D721Med (cell line): ENCODE measurements at places on chromosomes 16 and 17.
A peak's percentile ranks its signal among the peaks of the same experiment; 100 is the strongest.

GRCh38 chr17:67517325-67517724 lies 140.2 kb downstream of the PITPNC1 start:
- no peak for DNase-seq

- no peak for DNase-seq
These were observed 20.2 kb downstream of the ZNRF1 start for GRCh38 chr16:75019007-75019406.

DNA sequence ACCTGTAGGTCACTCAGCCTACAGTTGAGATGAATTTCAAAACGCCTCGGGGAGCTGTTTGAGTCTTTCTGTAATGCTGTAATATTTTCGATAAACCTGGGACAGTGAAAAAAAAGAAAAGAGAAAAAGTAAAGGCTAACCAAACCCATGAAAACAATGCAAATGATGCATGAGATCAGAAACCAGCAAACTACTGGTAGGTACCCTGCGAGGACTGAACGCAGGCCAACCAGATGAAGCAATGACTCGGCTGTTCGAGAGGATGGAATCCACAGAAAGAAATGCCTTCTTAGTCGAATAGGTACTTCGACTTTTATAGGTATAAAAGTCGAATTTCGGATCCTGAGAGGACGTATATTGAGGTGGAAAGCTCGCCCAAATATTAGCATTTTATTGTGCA lies 509 bp upstream of the ATAD5 start:
- DNase-seq: no peak

GRCh38 chr16:86037999-86038925 lies 139.3 kb downstream of the IRF8 start:
- no peak for DNase-seq

GRCh38 chr17:5919089-5919488 lies 151.1 kb upstream of the WSCD1 start:
- no peak for DNase-seq

DNA sequence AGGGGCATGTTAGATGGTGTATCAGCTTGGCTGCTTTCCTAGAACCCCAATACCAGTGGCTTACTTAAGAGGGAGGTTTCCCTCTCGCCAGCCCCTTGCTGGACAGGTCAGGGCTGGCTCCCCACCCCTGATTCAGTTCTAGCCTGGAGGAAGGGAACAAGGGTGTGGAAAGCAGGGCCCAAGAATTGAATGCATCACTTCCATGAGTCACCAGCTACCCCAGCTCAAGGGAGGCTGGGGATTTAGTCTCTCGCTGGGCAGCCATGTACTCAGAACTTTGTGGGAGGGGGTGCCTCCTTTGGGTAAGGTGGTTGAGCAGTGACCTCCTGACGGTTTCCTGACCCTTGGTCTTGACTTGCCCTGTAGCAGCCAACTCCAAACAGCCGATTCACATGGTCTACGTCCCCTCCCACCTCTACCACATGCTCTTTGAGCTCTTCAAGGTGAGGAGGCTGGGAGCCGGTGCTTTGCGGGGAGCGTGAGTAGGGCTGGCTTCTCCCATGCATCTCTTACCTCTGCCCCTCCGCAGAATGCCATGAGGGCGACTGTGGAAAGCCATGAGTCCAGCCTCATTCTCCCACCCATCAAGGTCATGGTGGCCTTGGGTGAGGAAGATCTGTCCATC lies 12.8 kb downstream of the PDK2 start:
- DNase-seq: no peak

DNA sequence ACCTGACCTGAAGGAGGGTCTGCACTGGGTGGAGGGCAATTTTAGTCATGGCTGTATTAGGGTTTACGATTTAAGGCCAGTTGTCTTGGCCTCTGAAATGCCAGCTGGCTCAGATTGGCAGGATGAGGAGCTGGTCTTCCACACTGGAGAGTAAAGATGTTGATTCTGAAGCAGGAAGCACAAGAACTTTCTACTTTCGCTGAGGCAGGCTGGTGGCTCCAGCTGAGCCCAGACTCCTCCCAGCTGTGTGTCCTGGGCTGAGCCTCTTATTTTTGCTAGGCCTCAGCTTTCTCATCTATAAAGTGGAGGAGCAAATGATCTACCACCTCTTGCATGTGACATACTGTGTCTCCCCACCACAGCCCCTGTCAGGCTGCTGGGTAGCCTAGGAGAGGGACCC lies 74.4 kb downstream of the MRM1 start:
- no peak for DNase-seq

DNA sequence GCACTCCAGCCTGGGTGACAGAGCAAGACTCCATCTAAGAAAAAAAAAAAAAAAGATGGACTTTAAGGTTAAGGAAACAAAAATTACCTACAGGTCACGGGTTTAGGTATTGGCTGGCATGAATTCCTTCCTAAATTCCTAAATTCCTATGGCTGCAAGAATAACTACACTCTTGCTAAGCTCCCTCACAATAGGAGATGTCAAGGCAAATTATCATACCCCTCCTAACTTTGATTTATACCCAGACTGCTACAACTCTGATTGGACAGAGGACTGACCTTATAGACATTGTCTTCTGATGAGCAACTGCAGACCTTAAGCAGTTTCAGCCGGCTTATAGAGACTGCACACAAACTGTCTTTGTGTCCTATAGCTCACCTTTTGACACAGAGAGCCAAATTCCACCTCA lies 25.1 kb upstream of the TMC7 start:
- no peak for DNase-seq

- no peak for DNase-seq
These were observed 15.9 kb downstream of the PSMB3 start for GRCh38 chr17:38768417-38768816.

GRCh38 chr17:7294614-7295153 lies at the start of gene YBX2:
YBX2 (minus strand) TSS chr17:7294639; CDS start chr17:7294500, 139 bp downstream.
- DNase-seq: peak; percentile 91

DNA sequence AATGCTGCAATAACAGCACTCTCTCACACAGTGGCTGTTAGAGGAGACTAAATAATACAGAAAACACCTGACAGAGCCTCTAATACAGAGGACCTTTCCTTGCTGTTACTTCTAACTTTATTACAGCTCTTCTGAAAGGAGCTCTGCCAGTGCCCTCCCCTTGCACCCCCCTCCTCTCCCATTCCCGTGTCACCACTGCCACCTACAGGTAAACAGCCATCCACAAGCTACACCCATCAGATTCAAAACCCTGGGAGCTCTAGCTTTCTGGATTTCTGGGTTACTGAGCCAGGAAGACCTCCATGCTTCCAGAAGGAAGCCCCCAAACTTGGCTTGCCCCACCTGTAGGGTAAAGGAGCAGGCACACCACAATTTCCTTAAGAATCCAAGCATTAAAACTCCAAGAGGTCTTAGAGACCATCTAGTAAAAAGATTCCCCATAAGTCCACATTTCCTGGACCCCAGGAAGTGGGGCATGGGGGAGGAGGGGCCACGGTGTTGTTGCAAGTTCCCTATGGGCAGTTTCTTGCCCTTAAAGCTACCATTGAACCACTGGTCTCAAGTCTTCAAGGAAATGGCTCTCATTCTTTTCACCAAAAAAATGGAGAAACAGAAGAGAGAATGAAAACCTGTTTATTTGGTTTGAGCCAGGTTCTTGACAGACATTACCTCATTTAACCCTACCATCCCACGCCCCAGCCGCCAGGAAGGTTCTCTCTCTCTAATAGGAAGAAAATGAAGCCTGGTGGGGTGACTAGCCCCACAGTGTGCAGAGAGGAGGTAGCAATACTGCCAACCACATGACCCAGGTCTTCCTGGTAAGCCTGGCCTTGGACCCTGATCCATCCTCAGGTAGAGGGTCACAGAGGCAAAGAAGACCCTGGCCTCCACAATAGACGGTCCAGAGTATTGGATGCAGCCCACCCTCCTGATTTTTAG lies 52.8 kb downstream of the TOM1L2 start:
- DNase-seq: peak; percentile 58

- no peak for DNase-seq
These were observed 19.3 kb upstream of the DNAH9 start for GRCh38 chr17:11578998-11579397.

DNA sequence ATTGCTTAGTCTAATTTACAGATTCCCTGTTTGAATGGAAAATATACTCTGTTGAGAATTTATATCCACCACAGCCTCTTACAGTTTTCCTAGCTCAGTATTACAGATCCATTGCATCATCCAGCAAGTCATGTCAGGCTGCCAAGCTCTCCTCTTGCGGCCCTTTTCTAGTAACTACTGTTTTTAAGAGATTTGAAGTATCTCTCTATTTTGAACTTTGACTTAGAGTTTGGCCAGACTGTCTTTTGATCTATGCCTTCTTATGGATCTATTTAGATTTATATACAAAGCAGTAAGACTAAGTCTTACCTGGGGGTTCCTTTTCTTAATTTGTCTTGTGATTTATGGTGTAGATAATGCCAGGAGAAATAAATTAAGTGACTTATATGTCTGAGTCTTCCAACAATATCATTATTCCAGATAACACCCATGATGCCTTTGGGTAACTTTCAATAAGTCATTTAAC lies 53.1 kb upstream of the ABCC11 start:
- DNase-seq: no peak

DNA sequence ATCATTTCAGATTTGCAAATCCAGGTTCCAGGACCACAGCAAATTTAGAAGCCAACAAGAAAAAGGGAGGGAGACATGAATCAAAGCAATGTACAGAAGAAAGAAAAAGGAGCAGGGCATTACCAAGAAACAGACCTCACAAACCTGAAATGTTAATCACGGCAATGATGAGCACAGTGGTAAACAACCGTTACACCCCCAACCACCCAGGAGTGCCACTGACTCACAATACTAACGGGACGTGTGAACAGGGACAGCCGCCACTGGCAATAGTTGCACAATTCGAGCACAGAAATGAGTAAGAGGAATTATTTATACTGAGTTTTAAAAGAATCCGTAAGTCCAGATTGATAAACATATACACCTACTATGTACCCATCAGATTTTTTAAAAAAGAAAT lies 13.8 kb downstream of the USP22 start:
- no peak for DNase-seq

GRCh38 chr16:82915139-82915824 lies 288.5 kb downstream of the CDH13 start:
- no peak for DNase-seq

- DNase-seq: no peak
These were observed 37.1 kb downstream of the C16orf87 start for GRCh38 chr16:46793841-46794240.

GRCh38 chr16:31404353-31405064 lies 11.4 kb downstream of the ITGAD start:
- no peak for DNase-seq

DNA sequence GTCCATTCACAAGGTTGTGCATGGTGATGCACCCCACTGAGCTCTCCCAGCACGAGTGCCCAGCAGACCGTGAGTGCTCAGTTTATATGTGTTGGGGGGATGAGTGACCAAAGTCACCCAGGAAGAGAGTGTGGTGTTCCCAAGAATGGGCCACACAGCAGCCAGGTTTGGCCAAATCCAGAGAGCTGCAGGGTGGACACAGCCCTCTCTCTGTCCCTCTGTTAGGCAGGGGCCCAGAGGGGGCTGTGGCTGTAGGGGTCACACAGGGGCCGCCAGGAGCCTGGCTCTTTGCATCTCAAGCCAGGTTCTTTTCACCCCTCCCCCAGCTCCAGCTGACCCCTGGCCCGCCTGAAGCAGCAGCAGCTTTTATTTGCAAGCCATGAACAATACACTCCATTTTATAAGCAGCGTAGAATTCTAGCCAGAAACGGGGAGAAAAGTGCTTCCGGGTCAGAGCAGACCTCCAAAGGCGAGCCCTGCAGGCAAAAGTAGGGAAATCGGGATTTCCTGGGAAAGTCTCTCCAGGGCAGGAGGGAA lies 13.3 kb downstream of the COTL1 start:
- DNase-seq: no peak

GRCh38 chr17:68443972-68444464 lies 13.3 kb downstream of the WIPI1 start:
- no peak for DNase-seq

DNA sequence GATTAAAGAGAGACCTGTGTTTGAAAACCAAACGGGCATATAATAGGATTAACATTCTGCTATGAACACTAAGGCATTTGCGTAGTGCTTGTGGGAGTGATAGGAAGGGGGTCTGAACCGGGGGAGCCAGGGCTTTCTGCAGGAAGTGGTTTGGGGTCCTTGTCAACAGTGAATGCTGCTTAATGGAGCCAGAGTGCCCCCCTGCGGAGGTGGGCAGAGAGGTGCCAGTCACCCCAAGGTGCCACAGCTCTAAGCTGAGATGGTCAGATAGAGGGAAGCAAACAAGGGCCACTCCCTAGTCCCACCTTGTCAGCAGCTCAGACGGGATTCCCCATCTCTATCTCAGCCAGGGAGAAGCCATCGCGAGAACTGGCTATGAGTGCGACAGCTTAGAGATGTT lies 17.7 kb downstream of the NAA60 start:
- no peak for DNase-seq

DNA sequence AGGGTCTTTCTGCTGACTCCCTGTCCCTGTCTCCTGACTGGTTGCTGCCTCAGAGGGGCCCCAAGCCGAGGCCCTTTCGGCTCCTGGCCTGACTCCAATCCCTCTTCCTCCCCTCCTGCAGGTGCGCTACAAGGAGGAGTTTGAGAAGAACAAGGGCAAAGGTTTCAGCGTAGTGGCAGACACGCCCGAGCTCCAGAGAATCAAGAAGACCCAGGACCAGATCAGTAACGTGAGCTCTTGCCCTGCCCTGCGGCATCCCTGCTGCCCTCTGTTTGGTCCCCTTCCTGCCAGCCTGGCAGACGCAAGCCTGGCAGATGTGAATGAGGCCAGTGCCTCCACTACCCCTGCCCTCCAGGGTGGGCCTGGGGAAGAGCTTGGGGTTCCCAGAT lies 27.1 kb upstream of the LASP1NB start:
- DNase-seq: no peak

DNA sequence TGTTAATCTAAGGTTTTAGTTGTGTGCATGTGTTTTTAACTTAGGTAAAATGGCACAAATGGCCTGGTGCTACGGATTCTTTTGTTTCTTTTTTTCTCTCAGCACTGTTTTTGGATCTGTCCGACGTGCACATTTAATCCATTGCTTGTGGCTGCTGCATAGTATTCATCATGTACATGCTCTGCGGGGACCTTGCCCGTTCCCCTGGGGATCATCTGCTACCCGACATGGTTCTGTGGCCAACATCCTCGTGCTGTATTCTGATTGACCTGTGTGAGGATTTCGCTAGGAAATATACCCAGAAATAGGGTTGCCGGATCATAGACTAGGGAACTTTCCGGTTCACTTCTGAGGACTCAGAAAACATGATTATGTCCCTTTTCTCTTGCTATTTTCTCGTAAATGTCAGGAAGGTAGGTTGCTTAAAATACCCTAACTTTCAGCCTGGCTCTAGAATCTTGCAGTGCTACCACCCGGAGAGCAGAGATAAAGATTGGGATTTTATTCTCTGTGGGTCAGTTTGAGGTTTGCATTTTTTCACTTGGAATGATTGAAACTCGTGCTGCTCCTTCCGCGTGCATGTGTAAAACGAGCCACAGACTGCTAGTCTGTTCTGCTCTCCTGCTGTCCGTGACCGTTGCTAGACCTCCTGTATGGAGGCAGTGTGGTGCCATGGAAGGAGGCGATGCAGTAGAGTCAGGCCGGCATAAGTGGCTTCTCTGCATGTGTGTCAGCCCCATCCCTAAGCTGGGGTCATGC lies 42.9 kb downstream of the LDHD start:
- no peak for DNase-seq

- no peak for DNase-seq
These were observed 83.5 kb downstream of the BMERB1 start for GRCh38 chr16:15517743-15518377.
